SK-N-MC (cell line): ENCODE measurements at places on chromosomes 7 and 10.

DNA sequence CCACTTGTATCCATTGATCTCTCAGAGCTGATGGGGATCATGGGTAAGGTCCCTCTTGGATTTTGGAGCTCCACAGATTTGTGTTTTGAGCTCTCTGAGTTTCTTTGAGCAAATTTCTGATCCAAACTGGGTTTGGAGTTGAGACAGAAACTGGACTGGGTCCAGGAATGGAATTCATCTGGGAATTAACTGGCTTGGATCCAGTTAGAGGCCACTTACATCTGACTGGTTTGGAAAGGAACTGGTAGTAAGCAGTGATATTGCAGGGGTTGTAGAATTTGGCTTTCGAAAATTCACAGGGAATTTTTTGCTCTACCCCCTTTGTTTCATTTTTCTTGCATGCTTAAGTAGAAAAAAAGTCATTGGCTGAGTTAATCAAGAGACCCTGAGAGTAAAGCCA, 245.6 kb downstream of the SEMA3D start:
- DNase-seq: no peak

DNA sequence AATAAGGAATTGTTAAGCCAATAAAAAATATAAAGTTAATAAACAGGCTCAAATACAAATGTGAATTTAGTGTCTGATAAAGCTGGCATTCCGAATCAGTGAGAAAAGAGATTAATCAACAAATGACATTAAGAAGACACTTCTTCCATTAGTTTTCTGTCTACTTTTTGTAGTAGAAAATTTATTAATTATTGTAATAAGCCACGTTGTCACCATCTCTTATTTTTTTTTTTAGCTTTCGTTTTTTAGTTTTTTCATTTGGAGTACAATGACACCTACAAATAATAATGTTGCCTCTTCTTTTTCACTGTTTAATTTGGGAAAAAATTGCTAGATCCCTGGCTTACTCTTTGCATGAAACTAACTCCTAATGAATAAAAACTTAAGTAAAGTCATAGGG, 46.8 kb upstream of the STEAP1B start:
- DNase-seq: no peak

DNA sequence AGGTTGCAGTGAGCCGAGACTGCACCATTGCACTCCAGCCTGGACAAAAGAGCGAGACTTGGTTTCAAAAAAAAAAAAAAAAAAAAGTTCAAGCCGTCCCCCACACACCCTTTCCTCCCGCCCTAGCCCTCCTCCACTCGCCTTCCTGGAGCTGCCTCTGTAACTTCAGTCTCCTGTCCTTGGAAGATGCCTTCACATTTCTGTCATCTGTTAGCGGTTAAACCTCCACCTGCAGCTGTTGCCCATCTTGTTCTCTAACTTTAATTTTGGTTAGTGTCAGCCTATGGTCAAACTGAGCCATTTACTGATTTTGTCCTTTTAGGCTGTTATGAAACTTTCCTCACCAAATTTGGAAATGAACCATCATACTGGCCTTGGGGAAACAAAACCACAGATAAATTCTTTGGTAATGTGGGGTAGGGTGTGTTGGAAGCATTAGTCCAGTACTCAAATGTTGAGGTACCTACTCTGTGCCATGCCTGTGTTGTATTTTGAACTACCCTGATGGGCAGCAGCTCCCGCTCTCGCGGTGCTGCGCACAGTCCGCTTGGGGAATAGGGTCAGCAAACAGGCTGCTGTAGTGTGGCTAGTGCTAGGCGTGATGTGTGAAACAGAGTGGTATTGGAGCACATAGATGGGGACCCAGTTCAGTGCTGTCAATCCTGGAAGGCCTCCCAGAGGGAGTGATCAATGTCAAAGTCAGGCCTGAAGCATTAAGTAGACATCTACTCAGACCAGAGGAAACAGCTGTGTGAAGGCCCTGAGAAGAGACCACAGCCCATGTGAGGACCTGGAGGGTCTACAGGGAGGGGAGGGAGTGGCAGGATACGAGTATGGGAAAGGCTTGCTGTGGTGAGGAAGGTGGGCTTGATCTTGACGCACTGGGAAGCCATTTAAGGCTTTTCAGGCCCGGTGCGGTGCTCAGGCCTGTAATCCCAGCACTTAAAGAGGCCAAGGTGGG, 26.9 kb downstream of the SFXN4 start:
- no peak for DNase-seq

GRCh38 chr10:79385392-79385795, 38.1 kb downstream of the PPIF start:
- DNase-seq: no peak

DNA sequence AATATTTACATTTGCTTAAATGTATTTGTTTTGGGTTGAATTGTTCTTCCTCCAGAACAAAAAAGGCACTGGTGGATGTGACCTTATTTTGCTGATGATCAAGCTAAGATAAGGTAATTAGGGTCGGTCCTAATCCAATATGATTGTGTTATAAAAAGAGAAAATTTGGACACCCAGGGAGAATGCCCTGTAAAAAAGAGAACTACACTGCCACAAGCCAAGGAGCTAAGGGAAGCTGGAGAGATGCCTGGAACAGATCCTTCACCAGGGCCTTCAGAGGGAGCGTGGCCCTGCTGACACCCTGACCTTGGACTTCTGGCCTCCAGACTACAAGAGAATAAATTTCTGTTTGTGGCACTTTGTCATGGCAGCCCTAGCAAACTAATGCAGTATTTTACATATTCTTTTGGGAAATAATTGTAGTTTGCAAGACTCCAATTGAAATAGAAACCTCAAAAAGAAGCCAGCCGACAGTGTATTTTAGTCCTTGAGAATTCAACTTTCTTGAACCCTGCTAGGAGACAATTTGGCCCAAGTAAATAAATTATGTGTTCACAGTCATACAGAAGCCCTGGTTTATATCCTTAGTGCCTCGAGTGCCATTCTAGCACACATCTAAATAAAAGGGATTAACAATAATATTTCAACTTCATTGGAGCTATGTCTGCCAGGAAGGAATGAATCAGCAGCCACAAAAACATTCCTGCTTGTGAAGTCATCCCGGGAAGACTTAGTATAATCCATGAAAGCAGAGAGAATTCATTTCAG, 164.6 kb downstream of the PKD1L1 start:
- no peak for DNase-seq

- DNase-seq: no peak
Observed at GRCh38 chr7:34931739-34932138, 105.5 kb downstream of the DPY19L1 start.

GRCh38 chr10:75708060-75708459, 276.6 kb downstream of the LRMDA start:
- no peak for DNase-seq

GRCh38 chr7:112790586-112791003, 402 bp upstream of the TMEM168 start:
- DNase-seq: no peak

DNA sequence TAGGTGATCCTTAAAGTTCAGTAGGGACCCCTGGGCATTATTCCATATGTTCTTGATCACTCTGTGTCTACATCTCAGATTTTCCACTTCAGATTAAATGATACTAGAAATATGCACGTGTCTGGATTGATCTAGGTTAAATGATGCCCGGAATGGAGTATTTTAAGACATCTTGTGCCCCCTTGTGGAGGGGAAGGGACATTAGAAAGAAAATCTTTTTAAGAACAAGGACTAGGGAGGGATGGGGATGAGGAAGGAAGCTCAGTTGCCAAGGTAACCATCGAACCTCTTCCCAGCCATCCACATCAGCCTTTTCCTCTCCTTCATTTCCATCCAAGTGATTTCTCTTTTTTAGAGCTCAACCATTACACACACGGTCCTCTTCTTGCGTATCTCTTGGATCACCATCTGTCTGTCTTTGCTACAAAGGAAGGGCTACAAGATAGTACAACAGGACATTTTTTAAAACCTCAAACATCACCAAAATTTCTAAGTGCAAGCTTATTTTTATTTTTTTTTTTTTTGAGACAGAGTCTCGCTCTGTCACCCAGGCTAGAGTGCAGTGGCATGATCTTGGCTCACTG, 40.5 kb downstream of the PRSS2 start:
- DNase-seq: peak; percentile 5

DNA sequence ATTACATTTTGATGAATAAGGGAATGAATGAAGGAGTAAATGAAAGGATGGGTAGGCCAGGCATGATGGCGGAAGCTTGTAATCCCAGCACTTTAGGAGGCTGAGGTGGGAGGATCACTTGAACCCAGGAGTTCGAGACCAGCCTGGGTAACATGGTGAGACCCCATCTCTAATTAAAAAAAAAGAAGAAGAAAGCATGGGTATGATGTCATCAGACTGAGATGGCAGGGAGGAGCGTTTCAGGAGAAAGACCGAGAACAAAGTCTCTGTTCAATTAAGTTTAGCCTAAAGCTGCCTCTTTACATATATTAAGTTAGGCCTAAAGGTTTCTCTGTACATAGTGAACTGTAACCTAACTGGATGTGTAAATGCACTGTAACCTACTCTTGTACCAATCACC, 42.2 kb upstream of the SMNDC1 start:
- DNase-seq: no peak

DNA sequence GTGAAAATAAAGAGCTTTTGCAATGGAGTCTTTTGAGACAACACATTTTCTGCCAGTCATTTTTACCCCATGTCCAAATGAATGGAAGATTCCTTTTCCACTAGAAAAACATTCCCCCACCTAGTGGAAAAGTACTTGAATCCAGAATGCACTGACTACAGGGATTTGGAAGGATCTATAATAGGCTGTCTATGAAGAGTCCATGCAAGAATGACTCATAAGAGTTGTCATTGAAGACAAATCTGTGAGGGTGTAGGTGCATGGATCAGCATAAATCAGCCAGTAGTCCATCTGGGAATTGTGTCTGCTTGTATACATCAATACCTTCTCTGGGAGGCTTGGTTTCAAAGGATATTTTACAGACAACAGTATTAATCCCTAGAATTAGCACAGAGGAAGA, 32.5 kb upstream of the TRUB1 start:
- no peak for DNase-seq

- no peak for DNase-seq
Observed at GRCh38 chr7:26948617-26949118, 84.3 kb upstream of the SKAP2 start.

DNA sequence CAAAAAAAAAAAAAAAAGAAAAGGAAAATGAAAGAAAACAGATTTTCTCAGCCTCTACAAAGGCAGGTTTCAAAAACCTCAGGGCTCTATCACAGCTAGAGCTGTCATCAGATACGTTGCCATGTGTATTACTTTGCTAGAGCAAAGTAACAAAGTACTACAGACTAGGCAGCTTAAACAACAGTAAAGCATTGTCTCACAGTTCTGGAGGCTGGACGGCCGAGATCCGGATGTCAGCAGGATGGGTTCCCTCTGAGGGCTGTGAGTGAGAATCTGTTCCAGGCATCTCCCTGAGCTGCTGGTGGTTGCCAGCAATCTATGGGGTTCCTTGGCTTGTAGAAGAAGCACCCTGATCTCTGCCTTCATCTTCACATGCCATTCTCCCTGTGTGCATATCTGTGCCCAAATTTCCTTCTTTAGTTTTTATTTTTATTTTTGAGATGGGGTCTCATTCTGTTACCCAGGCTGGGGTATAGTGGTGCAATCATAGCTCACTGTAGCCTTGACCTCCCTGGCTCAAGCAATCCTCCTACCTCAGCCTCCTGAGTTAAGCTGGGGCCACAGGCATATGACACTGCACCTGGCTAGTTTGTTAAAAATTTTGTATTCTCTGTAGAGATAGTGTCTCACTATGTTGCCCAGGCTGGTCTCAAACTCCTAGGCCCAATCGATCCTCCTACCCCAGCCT, 48.9 kb upstream of the KDM7A start:
- no peak for DNase-seq

DNA sequence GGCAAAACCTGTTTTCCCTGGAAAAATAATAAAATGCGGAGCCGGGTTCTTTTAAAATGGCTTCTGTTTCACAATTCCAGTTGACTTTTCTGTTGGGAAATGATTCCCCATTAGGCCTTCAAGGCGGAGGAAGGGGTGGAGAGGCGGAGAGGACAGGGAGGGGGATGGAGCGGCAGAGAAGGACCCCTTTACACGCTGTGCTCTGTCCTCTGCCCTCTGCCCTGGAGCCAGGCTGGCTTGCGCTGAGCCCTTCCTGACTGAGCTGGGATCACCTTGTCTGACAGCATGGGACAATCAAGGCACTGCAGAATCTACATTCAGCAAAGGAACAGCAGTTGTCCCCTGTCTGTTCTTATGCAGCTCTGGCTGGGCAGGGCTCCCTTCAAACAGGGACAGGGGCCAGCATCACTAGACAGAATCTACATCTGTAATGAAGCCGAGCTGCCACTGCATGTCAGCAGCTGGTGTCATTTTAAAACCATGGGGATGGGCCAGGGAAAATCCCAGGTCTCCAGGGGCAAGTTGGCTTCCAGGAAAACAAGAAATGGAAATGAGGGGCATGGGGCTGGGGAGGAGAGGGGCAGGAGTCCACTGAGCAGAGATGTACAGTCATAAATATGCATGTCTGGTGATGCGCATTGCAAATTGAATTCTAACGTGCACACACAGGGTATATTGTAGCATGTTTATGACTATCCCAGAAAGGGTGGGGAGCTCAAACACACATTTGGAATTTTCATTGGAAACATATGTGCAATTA, 120.0 kb downstream of the MKX start:
- DNase-seq: no peak

DNA sequence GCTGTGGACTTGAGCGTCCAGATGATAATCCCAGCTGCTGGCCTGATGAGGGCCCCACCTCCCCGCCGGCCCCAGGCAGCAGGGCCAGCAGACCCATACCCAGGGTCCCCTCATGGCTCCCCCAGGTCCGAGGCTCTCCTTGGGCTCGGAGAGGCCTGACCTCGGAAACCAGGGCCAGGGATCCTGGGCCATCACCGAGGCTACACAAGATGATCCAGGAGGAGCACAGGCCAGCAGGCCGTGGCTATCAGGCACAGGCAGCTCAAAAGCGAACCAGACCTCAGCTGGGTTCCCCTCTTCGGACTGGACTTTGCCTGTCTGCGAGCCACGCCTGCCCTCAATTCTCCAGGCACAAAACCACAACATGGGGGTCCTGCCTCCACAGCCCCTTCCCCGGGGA, 17.4 kb downstream of the PDGFA start:
- DNase-seq: no peak

DNA sequence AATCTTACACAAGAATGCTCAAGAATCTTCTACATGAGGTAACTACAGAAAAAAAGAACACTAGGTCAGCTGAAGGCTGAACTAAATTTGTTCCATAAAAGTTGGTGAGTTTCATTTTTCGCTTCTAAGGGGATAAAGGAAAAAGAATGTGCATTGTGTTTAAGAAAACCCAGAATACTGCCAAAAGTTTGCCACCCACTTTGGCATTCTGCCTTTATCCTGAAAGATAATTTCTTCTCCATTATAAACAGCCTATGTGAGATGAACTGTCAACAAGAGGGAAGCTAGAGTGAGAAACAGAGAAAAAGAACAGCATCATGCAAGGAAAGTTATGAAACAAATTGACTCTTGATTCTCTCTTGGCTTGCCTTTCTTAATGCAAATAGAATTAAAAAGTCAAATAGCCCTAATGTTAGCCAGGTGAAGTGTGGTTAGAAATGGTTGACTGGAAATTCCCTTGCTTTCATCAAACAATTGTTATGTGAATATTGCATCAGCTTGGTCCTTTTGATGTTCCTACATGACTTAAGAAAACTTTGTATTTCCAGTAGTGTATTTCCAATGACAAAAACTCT, 25.8 kb downstream of the STEAP1 start:
- no peak for DNase-seq
